Activated B cell treated with CpG ODN at 0.5 μM for 24 hours (primary cell): ENCODE measurements at places on chromosomes 12 and 14.

GRCh38 chr12:106801167-106801708 is 26.8 kb downstream of the RIC8B start:
- DNase-seq = no peak

GRCh38 chr14:32693114-32693513 is 245.6 kb upstream of the NPAS3 start:
- DNase-seq = no peak

- no peak for DNase-seq
Observed at GRCh38 chr14:69842686-69843420, 36.4 kb upstream of the SMOC1 start.

DNA sequence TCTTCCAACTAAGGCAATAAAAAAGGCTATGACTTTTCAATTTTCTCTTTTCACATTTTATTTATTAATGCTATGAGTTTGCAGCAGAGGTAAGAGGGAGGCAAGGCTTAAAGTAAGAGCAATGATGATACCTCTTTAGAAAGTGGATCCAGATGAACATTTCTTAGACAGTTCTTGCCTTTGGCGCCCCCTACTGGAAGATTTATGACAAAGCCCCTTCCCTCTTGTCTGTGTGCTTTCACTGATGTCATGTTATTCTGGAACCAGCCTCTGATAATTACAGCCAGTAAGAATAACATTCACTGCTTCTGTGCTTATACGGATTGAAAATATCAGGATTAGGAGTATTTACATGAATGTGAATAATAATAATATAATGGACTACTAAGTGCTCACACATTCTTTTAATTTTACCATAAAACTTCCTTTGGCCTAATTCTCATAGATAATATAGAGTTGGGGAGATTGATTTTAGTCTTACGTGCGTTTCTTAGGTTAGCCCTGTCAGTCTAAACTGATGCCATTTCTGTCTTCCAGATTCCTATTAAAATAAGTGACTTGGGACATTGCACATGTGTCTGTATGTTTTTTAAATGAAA is 1929.9 kb upstream of the SEL1L start:
- no peak for DNase-seq

- DNase-seq = no peak
Observed at GRCh38 chr12:2633825-2634200, 161.0 kb upstream of the FKBP4 start.

- no peak for DNase-seq
Observed at GRCh38 chr12:32661706-32662105, 17.4 kb upstream of the DNM1L start.

GRCh38 chr12:32947206-32948067 is 50.9 kb upstream of the PKP2 start:
- no peak for DNase-seq

GRCh38 chr14:70032447-70032846 is 153.2 kb downstream of the SMOC1 start:
- no peak for DNase-seq

DNA sequence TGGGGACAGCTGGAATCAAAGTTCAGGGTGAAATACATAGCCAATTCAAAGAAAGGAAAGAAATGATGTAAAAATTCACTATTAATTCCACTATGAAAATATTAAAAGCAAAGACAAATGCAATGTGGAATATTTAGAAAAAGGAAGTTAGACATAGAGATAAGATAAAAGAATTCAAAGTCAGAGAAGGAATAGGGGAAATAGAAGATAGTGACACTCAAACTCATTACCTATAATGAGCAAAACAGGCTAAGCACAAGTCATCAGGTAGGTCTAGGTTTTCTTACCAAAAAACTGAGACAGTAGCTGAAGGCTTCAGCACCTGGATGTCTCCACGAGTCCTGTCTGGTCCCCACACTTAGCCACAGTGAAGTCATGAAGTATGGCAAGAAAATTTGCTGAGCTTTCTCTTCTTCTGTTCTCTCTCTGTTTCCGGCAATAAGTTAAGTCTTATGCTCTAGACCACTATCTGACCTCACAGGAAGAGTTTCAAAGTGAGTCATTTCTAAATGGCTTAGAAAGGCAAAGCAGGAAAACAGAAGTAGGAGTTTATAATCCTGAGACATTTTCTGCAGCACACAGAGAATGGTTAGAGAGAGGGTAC is at the start of gene C3AR1:
TSS of gene C3AR1 (minus strand) at position 369 of the 604 bp plus-strand sequence. CDS start 6,174 bp downstream, outside the sequence.
- no peak for DNase-seq

GRCh38 chr12:112907415-112908157 is 824 bp downstream of the OAS1 start:
- no peak for DNase-seq

DNA sequence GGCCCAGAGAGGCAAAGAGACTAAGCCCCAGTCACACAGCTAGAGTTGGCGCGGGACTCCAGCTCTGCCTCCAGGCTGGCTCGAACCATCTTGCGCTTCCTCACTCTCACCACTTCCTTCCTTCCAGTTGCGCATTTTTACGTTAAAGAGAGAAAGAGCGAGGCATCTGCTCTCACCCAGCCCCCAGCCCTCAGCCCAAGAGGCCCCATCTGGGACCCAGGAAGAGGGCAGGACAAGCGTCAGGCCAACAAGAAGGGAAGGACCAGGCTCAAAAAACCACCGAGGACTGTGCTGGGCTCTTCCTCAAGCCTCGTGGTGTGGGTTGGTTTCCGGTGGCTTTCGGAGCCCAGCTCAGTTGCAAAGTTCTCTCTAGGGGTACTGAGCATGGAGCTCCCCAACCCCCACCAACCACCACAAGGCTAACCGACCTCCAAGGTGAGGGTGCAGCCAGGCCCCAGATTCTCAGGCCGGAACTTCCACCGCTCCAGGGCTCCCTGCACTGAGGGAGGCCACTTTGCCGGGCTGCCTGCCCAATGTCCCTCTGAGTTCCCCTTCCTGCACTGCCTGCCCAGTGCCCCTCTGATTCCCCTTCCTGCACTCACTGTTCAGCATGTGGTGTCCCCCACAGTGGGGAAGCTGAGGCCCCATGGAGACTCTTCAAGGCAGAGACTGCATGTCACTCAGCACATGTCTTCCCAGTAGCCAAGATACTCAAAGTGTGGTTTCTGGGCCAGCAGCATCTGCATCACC is 35.9 kb downstream of the TESC start:
- no peak for DNase-seq

- DNase-seq = no peak
Observed at GRCh38 chr12:124577374-124577773, 10.0 kb upstream of the NCOR2 start.

DNA sequence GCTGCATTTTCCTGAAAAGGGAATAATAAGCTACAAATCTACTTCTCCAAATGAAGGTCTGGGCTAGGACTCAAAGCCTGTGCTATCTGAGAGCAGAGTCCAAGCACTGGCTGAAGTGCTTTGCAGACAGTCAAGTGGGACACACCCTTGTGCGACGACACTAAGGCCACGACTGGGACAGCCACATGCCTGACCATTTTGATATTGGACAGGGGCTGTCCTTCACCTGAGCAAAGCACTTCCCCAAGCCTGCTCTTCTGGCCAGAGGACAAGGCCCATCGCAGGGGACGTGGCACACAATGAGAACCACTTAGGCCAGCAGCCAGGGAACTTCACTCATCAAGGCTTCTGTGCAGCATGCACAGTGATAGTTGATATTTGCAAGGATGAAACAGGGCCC is 71.4 kb downstream of the RBM19 start:
- no peak for DNase-seq

GRCh38 chr12:108911915-108912314 is 32.0 kb downstream of the DAO start:
- DNase-seq = no peak

DNA sequence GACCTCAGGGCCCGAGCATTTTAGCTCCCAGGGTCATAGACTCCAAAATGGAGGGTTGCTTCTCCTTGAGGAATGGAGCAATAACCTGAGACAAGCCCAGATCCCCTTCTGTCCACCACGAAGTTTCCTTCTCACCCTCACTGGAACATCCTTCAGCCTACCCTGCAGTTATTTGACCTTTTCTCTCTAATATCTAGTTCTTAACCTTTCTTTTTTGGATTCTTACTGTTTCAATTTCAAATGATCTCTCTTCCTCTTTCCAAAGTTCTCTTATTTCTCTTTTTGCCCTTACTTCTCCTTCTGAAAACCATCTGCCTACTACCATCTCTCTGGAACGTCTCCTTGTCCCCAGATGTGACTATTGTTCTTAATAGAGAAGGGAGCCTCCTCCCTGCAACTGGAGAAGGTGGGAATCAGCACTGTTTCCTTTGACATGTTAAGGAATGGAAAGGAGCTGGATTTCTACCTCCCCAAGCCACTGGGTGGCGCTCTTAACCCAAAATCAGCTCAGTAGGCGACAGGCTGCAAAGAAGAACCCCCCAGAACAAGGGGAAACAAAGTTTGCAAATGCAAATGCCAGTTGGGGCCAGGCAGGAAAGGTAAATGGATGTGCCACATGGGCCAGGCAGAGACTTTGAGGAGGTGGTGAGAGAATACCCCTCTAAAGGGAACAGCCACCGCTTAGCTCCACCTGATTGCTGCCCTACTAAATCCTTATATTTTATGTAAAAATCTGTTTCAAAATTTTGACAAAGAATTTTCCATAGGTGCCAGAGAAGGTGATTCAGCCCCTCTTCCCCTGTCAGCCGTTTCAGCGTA is 22.4 kb upstream of the PDE1B start:
- no peak for DNase-seq

DNA sequence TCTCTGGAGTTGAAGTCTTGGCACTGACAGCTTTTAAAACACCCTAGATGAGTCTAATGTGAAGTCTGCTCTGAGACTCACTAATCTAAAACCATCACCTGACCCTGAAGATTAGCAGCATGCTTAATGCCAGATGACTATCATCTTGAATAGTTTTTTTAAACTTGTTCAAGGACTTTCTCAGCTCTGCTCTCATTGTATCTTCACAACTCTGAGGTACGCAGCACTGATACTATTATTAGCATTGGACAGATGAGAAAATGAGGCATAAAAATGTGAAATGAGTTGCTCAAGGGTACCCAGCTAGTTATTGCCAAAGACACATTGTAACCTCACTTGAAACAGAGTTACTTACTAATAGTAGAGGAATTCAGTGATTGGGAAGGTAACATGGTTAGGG is 4.8 kb downstream of the SLC38A1 start:
- DNase-seq = no peak

GRCh38 chr14:25833341-25834126 is 764.3 kb downstream of the NOVA1 start:
- no peak for DNase-seq

GRCh38 chr12:1527789-1528188 is 66.6 kb downstream of the FBXL14 start:
- no peak for DNase-seq

GRCh38 chr14:72523424-72524294 is 370.2 kb downstream of the DPF3 start:
- DNase-seq = no peak

DNA sequence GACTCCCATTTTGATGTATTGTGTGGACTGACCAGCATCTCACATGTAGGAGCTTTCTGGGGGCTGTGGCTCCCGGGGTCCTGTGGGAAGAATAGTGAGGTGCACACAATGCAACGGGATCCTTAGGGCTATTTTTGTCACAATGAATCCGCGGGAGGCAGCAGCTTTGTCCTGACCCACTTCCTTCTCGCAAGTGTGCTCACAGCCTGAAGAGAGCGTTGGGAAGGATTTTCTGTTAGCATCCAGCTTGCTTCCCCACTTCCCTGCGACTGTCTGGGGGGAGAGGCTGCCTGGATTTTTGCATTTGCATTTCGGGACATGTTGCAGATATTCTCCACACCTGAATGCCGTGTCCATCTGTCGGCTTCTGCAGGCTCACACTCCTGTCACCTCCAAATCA is 31.9 kb downstream of the FZD10 start:
- no peak for DNase-seq

DNA sequence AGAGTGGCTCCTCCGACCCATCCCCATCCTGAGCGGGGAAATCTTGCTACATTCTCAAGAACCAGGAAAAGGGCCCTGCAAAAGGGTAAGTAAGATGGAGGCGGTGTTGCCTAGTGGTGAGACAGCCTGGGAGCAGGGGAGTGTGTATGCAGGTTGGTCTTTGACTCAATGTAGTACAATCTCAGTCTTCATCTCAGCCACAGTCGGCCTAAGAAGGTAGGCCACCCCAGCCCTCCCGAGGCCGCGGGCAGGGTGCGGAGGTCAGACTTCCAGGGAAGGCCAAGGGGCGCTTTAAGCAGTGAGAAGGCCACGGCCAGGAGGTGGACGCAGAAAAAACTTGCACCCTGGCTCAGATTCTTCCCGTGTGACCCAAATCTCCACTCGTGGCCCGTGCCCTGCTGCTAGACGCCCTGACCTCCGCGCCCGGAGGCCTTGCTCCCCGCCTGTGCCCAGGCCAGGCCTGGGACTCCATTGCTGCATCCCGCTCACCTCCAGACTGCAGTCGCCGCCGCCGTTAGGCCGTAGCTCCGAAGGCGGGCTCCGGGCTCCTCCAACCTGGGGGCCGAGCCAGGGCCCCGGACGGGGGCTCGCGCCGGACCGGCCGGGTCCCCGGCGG is 435 bp downstream of the FOXM1 start:
- DNase-seq = no peak

- no peak for DNase-seq
Observed at GRCh38 chr12:60169904-60170303, 574.1 kb downstream of the SLC16A7 start.

DNA sequence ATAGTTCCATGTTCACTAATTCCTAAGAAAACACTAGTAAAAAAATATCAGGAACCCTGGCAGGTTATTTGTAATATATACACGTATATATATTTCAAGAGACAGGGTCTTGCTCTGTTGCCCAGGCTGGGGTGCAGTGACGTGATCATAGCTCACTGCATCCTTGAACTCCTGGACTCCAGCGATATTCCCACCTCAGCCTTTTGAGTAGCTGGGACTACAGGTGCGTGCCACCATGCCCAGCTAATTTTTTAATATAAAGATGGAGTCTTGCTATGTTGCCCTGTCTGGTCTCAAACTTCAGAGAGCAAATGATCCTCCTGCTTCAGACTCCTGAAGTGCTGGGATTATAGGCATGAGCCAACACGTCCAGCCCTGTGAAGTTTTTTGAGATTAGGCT is 16.2 kb downstream of the GPRC5A start:
- no peak for DNase-seq

- no peak for DNase-seq
Observed at GRCh38 chr14:22380571-22381407, 208.2 kb downstream of the DAD1 start.

GRCh38 chr14:57086271-57087162 is 182.2 kb downstream of the EXOC5 start:
- DNase-seq = no peak

GRCh38 chr14:104116288-104116755 is 22.1 kb upstream of the KIF26A start:
- DNase-seq = no peak

DNA sequence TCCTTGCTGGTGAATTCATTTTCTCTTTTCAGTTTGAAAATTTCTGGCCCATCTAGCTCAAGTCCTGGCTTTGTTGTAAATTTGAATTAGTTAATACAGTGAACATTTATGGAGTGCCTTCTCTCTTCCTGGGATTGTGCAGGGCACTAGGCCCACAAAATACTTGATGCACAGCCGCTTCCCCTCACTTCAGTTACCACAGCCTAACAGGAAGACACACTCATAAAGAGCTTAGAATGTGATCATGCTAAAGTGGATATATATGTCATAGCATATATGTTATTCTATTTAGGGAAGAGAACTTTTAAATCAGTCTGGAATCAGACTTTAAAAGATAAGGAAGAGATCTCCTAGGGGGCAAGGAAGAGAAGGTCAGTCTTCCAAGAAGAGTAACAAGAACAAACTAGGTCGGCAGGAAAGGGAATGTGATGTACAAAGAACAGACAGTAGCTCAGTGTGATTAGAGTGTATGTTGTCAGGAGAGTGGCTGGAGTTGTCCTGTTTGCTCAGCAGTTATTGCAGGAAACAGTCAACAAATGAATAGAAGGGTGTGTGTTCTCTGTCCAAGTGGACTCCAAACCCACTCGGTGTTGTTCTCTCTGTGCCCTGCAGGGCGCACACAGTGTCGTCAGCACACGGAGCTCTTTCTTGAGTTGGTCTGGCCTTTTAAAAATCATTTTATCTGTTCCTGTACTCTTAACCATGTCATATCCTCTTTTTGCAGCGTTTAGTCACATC is 74.4 kb downstream of the DAAM1 start:
- no peak for DNase-seq
